ENCODE measurements at places on chromosomes 1 and 21. TPM values are rescaled to one million over a fixed set of nuclear protein-coding genes. Genes with fewer than 3 reads are reported as not detected.

Gene GDAP2
- 16.4 TPM for total RNA-seq

- no peaks in the 10 kb centered on the region for H3K36me3 ChIP-seq
- H3K27me3 ChIP-seq: no peaks in the 10 kb centered on the region
- DNase-seq: no peak
These were observed 14.3 kb upstream of the DDX59 start for GRCh38 chr1:200684015-200684414.

Gene XPR1
- total RNA-seq: 37.1 TPM

GRCh38 chr1:239682960-239683359 lies 296.6 kb downstream of the CHRM3 start:
- no peak for DNase-seq
- no peak overlapping the region for H3K4me3 ChIP-seq
- no peaks in the 10 kb centered on the region for H3K4me1 ChIP-seq
- H3K36me3 ChIP-seq: no peaks in the 10 kb centered on the region
- no peaks in the 10 kb centered on the region for H3K27me3 ChIP-seq
- no peak overlapping the region for H3K27ac ChIP-seq

Gene SPATA46
- not detected for total RNA-seq

DNA sequence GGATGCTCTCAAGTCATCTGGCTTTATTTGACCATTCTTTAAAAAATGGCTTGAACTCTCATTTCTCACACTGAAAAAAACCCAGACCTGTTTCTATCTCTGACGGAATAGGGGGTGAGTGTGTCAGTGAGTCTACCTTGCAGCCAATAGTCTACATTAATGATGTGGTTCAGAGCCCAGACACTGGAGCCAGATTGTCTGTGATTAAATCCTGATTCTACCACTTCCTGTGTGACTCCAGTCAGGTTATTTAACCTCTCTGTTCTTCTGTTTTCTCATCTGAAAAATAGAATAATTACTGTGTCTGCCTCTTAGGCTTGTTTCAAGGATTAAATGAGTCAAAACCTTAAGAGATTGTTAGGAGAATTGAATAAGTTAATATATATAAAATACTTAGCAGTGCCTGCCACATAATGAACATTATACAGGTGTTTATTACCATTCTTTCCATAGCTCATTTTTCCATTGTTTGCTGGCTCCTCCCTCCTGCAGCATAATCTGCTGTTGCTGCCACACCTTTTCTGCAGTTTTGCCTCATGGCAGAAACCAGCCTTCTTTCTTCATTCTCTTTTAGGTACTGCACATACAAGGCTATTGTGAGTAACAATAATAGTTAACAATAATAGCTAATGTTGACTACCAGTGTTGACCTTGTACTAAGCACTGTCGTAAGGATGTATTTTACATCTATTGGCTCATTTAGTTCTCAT lies 157.6 kb upstream of the IVNS1ABP start:
- H3K36me3 ChIP-seq: no peaks in the 10 kb centered on the region
- H3K27ac ChIP-seq: no peak overlapping the region
- H3K4me3 ChIP-seq: no peak overlapping the region
- no peaks in the 10 kb centered on the region for H3K4me1 ChIP-seq
